Pulmonary artery endothelial cell (primary cell): ENCODE measurements at places on chromosomes 13 and 19. TPM values are rescaled to one million over a fixed set of nuclear protein-coding genes. Genes with fewer than 3 reads are reported as not detected.

DNA sequence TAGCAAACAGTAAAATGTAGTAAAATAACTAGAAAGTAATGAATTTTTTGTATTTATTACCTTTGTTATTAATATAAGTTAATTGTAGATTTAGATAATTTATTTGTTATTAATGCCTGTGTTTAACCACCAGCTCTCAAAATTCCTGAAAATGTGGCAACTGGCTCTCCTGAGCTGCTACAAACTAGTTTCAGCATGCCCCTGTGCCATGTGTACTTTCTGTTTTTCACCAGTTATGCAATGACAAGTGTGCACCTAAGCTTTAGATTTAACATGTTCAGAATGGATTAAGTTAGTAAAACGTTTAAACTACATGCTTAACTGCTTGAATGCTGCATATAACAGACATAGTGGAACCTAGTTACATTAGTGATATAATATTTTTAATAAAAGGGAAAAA lies 88.1 kb downstream of the POSTN start:
- no peak for DNase-seq

DNA sequence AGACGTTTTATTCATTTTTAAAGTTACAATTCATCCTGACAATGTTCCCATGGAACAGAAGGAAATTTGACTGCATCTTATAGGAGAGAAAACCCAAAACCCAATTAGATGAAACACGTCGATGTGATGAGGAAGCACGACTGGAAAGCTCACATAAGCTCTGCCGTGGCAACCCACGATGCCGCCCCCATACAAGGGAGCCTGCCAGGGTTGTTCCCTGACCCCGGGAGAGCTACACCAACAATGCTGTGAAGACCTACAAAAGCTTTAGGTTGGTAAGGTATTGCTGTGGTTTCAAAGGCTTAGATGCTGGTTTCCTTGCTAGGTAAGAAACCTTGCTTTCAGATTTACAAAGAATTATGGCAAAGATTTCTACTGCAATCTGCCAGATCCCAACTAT lies 393.1 kb downstream of the KLF12 start:
- DNase-seq = no peak

DNA sequence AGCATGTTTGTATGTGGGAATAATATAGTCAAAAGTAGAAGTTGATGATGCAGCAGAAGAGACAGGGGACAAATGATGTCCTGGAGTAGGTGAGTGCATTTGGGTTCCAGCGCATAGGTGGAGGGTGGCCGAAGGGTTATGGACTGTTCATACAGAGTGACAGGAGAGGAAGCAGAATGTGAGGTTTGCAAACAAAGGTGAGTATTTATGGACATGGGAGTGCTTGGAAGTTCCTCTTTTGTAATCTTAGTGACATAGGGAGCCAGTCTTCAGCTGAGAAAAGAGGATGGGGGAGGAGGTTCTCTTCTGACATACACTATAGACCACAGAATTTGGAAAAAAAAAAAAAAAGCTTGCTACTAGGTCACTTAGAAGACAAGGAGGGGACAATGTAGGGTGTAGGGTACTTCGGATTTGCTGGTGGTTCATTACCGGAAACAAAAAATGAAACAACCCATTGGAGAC lies 331.6 kb downstream of the DLEU7 start:
- no peak for DNase-seq

DNA sequence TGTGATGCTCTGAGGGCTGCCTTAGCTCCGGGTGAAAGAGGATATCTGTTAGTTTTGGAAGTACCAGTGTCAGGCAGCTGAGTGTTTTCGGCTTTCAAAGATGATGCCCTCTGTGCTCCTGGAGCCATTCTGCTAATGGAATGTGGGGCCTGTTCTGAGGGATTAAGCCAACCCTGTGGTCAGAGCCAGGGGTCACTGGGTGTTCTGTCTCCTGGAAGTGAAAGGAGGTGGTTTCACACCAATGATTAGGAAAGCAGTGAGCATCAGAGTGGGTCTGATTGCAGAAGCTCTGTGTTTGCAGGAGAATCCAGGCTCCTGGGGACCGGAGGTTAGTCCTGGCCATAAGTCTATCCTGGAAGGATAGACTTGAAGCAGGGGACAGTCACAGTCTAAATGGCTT lies 94.6 kb downstream of the UQCRFS1 start:
- no peak for DNase-seq

DNA sequence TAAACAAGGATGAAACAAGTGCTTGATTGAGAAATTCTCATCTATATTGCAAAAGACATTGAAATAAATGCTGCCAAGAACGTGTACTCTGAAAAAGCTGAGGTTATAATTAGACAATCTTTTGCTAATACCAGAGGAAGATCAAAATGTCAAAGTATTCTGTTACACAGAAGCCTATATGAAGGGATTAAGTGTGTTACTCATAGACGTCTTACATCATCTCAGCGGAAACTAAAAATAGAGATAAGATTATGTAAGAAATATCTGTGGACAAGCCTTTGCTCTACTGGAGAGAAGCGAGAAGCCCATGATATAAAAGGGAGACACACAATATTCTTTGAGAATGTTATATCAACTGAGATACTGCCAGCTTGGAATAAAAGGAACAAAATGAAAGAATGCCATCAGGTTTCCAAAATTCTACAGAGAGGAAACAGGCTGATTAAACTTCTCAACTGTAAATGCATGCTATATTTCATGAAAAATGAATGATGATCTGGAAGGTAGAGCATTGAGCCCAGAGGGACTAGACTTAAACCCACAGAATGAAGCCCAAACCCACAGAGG lies 699.0 kb downstream of the GPC5 start:
- DNase-seq = no peak

GRCh38 chr13:113210833-113211232 lies 1.4 kb downstream of the CUL4A start:
- DNase-seq = no peak

DNA sequence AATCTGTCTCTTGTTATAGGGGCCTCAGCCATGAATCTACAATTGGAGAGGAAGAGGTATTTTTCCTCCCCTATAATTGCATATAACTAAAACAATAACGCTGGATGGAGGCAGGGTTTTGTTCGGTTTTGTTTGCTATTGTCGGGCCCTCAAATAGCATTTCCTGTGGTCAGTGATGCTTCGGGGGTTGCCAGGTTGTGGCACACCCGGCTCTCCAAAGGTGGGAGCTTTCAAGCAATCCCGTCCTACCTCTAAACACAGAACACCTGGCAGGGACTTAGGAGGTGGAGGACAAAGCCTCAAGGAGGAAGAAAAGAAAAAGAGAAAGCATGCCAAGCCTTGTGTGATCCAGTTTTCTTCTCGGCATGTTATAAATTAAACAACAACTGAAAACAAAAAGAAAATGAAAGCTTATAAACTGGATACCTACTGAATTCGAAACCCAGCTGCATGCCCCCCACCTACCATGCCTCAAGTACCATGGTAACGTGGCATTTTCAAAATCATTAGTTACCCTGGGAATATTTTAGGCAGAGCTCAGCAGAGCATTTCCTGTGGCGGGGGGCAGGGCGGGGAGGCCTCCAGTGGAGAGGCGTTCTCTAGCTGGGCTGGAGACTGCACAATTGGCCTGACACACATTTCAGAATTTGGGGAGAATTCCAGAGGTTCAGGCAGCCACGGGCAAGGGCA lies 213.8 kb downstream of the DCLK1 start:
- DNase-seq = no peak

DNA sequence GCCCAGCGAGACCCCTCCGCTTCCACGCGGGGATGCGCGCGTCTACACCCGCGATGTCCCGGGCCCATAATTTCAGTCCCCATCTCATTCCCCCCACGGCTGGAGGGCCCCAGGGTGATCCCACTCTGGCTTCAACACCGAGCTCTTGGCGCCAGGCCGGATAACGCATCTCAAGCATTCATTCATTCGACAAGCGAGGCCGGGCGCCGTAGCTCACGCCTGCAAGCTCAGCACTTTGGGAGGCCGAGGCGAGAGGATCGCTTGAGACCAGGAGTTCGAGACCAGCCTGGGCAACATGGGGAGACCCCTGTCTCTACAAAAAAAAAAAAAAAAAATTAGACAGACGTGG lies 5.9 kb downstream of the ANGPTL6 start:
- no peak for DNase-seq

DNA sequence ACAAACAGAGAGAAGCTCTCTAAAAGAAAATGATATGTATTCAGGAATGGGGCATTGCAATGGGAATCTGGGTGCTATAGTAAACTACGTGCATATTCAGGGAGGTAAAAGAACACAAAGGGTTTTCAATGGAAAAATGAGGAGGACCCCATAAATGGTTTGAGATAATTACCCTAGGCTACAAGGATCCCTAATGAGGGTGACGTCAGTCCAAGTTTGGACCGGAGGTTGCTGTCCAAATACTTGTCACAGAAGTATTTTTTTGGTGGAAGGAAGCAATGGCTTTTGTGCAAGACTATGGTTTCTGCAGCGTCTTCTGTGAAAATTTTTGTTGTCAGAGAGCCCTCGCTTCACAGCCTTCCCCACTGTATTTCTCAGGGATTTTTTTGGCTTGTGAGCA lies 995 bp upstream of the CEACAM18 start:
- no peak for DNase-seq

B3GNT8 gene
- total RNA-seq = 2.1 and 2.7 TPM in 2 replicates

RASGRP4 gene
- total RNA-seq = not detected in 2 replicates

NCCRP1 gene
- not detected in 2 replicates for total RNA-seq

ATP4A gene
- total RNA-seq = not detected in 2 replicates
